ENCODE measurements at places on chromosomes 1 and 21.

DNA sequence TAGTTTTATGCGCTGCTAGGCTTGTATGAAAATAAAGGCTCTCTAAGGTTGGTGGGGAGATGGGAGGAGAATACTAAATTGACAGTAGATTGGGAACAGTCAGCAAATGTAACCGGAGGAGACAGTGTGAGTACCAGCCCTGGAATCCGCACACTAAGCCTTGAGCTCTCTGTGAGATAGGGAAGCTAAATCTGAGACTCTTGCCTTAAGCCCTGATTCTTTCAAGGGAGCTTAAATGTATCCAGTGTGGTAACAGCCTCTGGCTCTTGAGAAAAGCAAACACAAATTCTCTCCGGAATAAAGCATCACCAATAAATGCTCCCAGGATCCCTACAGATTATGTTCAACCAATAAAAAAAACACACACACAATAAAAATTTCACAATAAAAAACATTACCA lies 33.0 kb upstream of the PDPN start:
- DNase-seq, result no peak

DNA sequence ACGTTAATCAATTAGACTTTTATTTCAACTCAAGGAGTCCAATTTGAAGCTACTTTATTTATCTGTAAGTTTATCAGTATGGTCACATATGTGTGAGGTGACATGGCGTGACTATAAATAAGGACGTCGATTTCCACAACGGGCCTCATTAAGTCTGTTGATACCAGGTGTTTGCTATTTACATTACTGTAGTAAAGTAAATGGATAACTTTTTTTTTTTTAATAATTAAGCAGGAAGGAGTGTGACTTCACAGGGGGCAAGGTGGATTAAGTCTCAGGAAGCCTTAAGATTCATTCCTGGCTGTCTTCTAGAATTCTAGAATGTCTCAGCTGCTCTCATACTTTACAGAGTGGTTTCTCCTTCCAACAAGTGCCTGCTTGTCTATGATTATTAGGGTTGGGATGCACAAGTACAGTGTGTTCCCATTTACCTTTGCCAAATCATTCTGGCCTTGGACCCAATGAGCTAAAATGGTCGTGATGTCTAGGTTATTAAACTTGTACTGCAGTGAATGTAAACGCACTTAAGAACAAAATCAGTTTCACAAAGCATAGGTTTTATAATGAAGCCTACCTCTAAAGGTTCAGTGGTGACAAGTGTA lies 15.5 kb downstream of the MAP3K7CL start:
- DNase-seq, result no peak

- DNase-seq, result no peak
These were observed 347.4 kb upstream of the PTBP2 start for GRCh38 chr1:96374076-96374762.

DNA sequence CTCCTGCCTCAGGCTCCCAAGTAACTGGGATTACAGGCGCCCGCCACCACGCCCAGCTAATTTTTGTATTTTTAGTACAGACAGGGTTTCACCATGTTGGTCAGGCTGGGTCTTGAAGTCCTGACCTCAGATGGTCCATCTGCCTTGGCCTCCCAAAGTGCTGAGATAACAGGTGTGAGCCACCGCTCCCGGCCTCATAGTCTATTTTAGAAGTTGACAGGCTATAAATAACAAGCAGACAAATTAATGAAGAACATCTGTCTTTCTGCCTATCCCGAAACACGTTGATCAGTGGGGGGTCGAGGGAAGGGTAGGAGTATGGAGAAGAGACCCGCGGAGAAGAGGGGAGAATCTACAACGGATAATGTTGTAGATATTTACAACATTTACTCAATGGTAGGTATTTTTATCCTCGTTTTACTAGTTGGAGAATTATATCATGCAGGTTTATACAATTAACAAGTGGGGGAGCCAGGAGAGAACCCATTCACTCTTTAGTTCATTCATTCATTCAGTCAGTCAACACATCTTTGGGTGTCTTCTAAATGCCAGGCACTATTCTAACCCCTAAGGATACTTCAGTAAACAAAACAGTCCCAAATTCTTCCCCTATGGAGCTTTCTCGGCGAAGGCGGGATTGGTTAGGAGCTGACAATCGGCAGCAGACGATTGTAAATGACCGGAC lies 497 bp upstream of the IFNAR2 start:
- no peak for DNase-seq

- DNase-seq, result no peak
These were observed 40.6 kb upstream of the MAP10 start for GRCh38 chr1:232764458-232765251.

- no peak for DNase-seq
These were observed 14.1 kb upstream of the NUF2 start for GRCh38 chr1:163307479-163308171.

- DNase-seq, result no peak
These were observed 23.6 kb upstream of the ATP5PO start for GRCh38 chr21:33939226-33939625.

DNA sequence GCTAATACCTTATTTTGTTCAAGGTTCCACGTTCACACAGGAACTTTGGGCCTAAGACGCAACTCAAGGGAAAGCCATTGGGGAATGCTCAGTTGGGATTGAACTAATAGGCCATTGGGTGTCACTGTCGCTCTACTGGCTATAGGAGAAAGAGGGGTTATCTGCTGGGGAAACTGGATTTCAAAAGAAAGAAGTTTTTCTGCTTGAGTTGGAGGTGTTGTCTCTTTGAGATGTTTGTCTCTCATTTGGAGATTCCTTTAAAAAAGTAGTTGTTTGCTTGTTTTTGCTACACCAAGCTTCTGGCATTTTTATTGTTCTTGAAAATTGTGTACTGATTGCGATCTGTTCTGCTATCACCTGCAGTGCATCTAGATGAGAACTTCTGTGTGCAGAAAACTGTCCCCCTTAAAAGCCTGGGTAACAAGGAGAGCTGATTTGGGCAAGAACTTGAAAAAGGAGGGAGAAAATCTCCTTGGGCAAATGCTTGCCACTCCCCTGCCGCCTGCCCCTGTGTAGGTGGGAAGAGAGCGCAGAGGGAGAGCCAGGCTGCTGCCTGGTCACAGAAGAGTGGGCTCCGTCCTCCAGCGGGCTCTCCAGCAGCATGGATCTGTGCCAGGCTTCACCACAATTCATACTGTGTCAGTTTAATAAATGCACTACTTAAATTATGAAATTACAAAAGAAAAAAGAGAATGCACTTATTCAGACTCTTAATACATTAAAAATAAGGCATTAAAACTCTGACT lies 39.9 kb downstream of the PEX14 start:
- no peak for DNase-seq

DNA sequence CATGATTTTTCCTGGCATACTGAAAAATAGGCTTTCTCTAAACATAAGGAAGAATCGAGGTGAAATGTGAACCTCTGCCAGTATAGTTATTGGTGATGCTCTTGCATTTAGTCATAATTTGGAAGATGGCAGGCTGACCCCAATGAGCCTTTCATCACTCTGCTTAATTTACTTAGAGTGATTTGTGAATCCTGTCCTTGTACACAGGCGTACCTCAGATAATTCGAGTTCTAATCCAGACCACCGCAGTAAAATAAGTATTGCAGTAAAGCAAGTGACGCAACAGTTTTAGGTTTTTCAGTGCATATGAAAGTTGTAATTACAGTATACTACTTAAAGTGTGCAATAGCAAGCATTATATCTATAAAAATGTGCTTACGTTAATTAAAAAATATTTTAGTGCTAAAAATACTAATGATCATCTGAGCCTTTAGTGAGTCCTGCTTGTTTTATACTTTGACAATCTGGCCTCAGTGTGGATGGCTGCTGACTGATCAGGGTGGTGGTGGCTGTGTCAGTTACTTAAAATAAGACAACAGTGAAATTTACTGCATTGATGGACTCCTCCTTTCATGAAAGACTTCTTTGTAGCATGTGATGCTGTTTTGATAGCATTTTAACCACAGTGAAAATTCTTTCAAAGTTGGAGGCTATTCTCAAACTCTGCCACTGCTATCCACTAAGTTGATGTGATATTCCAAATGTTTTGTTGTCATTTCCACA lies 1.7 kb downstream of the PKNOX1 start:
- no peak for DNase-seq

DNA sequence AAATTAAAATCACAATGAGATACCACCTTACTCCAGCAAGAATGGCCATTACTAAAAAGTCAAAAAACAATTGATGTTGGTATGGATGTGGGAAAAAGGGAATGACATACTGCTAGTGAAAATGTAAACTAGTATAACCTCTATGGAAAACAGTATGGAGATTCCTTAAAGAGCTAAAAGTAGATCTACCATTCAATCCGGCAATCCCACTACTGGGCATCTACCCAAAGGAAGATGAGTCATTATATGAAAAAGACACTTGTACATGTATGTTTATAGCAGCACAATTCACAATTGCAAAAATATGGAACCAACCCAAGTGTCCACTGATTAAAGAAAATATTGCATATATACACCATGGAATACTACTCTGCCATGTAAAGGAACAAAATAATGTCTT lies 37.2 kb downstream of the SUSD4 start:
- DNase-seq, result no peak

- peak; percentile 78 for DNase-seq
These were observed 3.6 kb downstream of the SKI start for GRCh38 chr1:2231532-2232254.

- peak; percentile 66 for DNase-seq
These were observed 23.0 kb upstream of the LRRC8C start for GRCh38 chr1:89609781-89610456.

DNA sequence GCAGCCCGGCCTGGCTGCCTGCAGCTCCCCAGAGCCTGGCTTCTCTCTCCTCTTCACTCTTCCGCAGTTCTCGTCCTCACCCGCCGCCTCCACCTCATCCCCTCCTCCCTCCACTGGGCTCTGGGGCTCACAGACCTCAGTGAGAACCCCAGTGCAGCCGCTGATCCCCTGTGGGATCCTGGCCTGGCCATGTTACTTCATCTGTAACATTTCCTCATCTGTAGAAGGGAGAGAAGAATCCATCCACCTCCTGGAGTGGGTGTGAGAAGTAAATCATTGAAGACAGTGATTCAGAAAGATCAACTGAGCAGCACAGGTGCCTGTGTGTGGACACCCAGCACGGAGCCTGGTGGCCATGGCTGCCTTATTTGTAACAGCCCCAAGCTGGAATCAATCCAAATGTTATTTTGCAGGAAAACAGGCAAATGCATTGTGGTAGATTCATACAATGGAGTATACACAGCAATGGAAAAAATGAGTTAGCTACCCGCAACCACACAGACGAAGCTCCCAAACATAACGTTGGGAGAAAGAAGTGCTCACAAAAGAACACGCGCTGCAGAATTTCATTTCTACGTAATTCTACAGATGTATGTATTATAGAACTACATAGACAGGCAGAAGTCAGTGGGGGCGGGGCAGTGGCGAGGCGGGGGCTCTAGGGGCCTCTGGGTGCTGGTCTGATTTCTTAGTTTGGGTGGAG lies 8.7 kb downstream of the LAPTM5 start:
- DNase-seq, result peak; percentile 70

GRCh38 chr1:109256971-109257681 lies 7.8 kb downstream of the CELSR2 start:
- no peak for DNase-seq

GRCh38 chr21:23093259-23093658 lies 2095.1 kb downstream of the NCAM2 start:
- DNase-seq, result no peak

GRCh38 chr1:235296729-235297128 lies 31.2 kb downstream of the ARID4B start:
- DNase-seq, result no peak

DNA sequence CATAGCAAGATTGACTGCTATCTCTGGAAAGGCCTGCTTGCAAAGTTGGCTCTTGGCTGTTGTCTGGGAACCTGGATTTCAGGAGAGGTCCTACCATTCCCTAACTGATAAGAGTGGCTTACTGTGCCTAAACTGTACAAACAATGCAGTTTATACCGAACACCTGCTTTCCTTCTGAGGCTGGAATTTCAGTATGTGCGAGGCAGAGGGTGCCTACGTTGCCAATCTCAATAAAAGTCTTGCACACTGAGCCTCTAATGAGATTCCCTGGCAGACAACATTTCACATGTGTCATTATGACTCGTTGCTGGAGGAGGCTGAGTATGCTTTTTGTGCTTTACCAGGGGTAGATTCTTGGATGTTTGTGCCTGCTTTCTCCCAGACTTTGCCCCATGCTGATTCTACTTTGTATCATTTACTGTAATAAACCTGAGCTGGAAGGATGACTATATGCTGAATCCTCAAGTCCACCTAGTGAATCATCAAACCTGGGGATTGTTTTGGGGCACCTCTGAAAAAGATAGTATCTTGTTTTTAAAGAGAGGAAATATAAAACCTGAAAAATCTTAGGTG lies 58.9 kb upstream of the GNG4 start:
- no peak for DNase-seq

DNA sequence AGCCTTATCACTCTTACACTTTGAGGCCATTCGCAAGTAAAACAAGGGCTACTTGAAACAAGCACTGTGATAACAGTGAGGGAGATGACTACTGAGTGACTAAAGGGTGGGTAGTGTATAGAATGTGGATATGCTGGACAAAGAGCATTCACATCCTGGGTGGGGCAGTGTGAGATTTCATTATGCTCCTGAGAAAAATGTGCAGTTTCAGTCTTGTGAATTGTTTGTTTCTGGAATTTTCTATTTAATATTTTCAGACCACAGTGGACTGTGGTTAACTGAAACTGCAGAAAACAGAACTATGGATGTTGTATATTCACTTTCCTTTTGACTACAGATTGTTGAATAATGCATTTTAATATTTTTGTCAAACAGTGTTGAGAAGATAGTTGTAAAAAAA lies 25.1 kb upstream of the B3GALT2 start:
- DNase-seq, result no peak

- DNase-seq, result no peak
These were observed 51.4 kb upstream of the GPR157 start for GRCh38 chr1:9180111-9180819.

DNA sequence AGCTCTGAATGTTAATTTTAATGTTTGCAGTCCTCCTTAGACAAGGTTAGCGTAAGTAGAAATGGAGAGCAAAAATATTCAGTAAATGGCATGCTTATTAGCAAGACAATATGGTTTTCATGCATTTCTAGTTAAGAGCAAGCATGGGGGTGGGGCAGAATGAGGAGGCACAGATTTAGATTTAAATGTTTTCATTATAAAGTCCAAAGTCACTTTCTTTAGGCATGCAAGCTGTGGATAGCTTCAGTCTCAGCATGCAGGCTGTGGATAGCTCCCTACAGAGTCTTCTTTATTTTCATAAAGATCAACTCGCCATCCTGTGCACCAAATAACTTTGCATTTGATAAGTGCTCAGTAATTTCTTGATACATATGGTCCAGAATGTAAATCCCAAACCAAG lies 1294.5 kb upstream of the ADGRL2 start:
- no peak for DNase-seq

- DNase-seq, result no peak
These were observed 19.6 kb upstream of the ZNF648 start for GRCh38 chr1:182080955-182081582.

- DNase-seq, result no peak
These were observed 16.9 kb upstream of the EFCAB14 start for GRCh38 chr1:46735708-46736324.

- no peak for DNase-seq
These were observed 235.3 kb upstream of the C1orf105 start for GRCh38 chr1:172185211-172185610.
